Stimulated activated naive CD4-positive, alpha-beta T cell treated with Interleukin-2 at 50 U/mL for 16 hours (primary cell): ENCODE measurements at places on chromosomes 7 and 10.

DNA sequence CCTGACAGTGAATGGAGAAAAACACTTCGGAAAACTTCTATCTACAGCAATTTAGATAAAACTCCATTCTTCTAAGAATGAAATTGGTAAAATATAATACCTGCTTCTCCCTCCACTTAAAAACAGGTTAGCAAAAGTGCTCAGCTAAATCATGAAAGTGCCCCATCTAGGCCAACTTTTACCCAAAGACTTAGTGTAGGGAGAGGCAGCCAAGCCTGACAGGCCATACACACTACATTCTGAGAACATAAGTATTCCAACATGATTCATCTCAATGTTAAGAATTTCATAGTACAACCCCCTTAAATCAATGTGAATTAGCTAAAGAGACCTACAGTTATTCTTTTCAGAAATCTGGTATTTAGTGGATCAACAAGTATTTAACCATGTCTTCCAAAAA lies 7.2 kb downstream of the FAM3C start:
- DNase-seq, result no peak

GRCh38 chr7:116311259-116311658 lies 100.9 kb downstream of the TES start:
- DNase-seq, result no peak

GRCh38 chr10:43360086-43360485 lies 11.3 kb upstream of the FXYD4 start:
- DNase-seq, result no peak

- DNase-seq, result no peak
Measured at GRCh38 chr7:79008786-79009185, 444.7 kb downstream of the MAGI2 start.

GRCh38 chr10:127522298-127522697 lies 26.8 kb upstream of the NPS start:
- no peak for DNase-seq

DNA sequence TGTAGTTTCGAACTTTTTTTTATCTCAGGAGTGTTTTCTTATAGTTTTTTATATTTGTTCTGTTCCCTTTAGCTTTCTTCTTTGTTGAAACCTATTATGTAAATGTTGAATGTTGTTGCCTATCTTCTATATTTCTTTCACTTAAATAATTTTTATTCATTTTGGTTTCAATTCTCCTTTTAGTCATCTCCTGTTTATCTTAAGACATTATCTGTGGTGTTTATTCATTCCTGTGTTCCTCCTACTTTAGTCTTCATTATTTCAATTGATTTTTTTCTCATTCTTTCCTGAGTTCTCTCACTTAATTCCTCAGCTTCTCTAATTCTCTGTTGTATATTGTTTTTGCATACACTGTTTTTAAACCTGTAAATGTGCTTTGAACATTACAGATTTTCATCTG lies 64.1 kb downstream of the XPNPEP1 start:
- DNase-seq, result no peak

DNA sequence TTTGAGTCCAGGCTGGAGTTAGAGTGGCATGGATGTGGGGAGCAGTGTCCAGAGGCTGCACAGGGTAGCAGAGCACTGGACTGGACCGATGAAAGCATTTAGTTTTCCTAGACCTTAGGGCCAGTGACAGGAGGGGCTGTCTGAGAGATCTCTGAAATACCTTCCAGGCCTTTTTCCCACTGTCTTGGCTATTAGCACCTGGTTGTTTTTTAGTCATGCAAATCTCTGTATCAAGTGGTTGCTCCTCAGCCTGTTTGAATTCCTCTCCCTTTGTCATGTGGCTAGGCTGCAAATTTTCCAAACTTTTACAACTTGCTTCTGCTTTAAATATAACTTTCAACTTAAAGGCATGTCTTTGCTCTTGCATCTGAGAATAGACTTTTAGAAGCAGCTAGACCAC lies 504.3 kb upstream of the VSTM2A start:
- DNase-seq, result no peak

- no peak for DNase-seq
Measured at GRCh38 chr7:25119102-25119501, 6.0 kb downstream of the CYCS start.

DNA sequence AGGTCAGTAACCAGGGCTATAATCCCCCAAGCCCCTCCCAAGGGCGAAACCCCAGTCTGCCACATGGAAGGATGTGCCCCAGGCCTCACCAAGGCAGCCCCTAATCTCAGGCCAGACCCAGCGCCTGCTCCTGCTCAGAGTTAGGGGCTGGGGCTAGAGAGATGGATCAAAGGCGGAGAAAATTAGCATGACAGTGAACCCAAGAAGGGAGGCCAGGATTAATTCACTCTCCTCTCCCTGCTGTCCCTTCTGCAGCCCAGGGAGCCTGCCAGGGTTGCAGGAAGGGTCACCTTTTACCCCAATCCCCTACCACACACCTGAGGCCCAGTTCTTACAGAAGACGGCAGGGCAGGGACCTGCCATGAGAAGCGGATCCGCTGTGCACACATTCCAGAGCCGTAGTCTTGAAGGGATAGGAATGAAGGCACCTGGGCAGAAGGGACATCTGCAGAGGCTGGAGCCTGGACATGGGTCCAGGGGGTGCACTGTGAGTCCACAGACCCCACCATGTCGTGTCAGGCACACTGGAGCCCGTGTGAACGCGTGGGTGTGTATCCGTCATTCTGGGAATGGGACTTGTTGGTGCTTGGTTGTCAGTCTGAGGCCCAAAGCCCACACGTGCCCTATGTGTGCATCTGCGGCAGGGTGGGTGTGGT lies 11.9 kb upstream of the ZMIZ1 start:
- DNase-seq, result no peak

- no peak for DNase-seq
Measured at GRCh38 chr7:151592330-151592729, 72.6 kb upstream of the RHEB start.

DNA sequence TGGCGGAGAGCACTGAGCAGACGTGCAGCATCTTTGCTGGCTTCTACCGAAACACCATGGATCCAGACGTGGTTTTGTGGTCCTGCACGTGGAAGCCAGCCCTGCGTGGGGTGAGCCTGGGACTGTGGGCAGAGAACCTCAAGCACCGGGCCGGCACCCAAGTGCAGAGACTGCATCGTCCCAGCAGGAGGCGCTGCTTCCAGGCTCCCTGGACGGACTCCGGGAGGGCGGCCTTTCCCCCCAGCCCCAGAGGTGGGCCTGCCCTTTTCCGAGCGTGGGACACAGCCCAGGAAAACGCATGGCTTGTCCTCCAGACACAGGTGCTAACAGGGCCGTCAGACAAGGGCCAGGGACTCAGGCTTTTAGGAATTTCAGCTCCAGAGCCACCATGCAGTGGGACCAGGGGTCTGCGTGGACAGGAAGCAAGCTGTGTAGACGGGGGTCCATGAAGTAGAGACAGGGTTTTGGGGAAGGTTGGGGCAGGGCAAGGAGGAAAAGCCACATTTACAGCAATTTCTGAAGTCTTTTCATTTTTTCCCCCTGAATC lies 303.9 kb downstream of the WDR37 start:
- no peak for DNase-seq

- DNase-seq, result no peak
Measured at GRCh38 chr10:24080207-24080606, 128.7 kb upstream of the KIAA1217 start.

- no peak for DNase-seq
Measured at GRCh38 chr10:42734536-42734935, 48.1 kb upstream of the BMS1 start.

- DNase-seq, result no peak
Measured at GRCh38 chr7:106887421-106887820, 22.3 kb downstream of the PIK3CG start.

DNA sequence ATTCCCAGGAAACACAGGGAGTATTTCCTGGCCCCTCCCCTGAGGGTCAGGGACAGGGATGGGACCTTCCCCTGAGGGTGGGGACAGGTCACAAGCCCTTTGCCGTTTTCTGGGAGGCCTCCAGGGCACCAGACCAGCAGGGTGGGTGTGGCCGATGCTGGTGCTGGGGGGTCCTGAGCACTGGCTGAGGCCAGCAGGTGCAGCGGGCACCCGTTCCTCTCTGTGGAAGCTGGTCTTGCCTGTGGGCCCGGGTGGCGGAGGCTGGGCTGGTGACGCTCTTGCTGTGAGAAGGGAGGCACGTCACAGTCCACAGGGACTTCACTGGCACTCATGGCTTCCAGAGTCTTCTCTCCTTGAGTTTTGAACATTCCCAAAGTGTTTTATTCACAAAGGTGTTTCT lies 44.2 kb upstream of the CFAP46 start:
- no peak for DNase-seq

- no peak for DNase-seq
Measured at GRCh38 chr7:19619122-19619521, 89.7 kb downstream of the POLR1F start.

GRCh38 chr10:35056133-35056532 lies 34.0 kb downstream of the CUL2 start:
- no peak for DNase-seq

DNA sequence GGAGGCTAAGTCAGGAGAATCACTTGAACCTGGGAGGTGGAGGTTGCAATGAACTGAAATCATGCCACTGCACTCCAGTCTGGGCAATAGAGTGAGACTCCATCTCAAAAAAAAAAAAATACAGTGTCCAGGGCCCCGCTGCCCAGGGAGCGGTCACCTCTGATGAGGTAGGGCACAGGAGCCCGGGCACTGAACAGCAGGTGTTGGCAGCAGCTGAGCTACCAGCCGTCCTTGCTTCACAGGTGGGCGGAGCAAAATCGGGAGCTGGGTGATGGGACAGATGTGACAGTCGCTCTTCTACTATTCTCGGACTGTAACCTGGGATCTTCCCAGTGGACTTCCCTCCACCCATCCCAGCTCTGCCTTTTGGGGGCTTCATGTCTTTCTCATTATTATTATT lies 49.4 kb downstream of the GTF2IRD1 start:
- DNase-seq, result no peak
